ENCODE measurements at places on chromosomes 13 and 19. TPM values are rescaled to one million over a fixed set of nuclear protein-coding genes. Genes with fewer than 3 reads are reported as not detected.

The FCAR gene
- total RNA-seq, result 0.32 TPM

The SOX1 gene
- not detected for total RNA-seq

DNA sequence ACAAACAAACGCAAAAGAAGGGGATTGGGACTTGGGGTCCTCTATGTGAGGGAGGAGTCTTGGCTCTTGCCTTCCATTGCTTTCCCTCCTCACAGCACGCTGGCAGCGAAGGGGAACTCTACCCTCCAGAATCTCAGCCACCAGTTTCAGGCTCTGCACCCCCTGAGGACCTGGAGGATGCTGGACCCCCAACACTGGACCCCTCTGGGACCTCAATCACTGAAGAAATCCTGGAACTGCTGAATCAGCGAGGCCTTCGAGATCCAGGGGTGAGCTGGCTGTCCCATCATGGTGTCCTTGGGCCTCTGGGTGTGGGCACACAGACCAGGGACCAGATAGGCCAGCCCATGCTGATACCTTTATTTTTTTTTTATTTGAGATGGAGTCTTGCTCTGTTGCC, 9.6 kb downstream of the PLEKHG2 start:
- DNase-seq, result no peak

- DNase-seq, result no peak
These were observed 108.2 kb downstream of the EDNRB start for GRCh38 chr13:77810430-77810829.

GRCh38 chr13:95411428-95412040, 110.3 kb upstream of the ABCC4 start:
- no peak for DNase-seq
